ENCODE measurements at places on chromosomes 7 and 10.
A peak's percentile ranks its signal among the peaks of the same experiment; 100 is the strongest.

DNA sequence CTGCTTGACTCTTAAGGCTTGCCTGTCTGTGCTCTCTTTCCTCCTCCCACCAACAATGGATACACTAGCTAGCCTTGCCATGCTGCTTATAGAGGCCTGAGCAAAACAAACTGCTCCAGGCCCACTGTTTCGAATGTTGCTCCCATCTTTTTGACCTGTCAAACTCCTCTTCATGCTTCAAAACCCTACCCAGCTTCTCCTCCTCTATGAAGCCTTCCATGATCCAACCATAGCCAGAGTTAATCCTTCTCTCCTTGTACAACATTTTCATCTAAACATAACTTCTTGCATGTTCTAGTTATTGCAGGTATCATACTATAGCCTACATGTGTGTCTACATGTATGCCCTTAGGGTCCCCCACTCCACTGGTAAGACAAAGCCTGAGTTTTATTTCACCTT, 426.7 kb upstream of the MGMT start:
- DNase-seq = no peak

DNA sequence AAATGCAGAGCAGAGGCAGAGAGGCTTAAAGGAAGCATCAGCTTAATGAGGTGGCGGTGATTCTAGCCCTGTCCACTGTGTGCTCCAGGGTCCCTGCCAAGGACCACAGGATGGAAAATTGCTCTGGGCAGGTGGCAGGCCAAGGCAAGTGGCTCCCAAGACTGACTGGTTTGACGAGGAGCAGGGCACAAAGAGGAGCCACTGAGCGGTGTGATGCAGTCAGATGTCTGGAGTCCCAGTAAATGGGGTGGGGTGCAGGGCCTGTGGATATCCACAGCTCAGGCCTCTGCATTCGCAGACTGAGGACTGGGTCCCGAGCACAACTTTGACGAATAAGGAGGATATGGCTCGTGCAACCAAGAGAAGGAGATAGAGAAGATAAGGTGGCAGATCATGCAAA, 385.6 kb downstream of the PLXNA4 start:
- no peak for DNase-seq

- DNase-seq = no peak
Measured at GRCh38 chr10:51001587-51001986, 72.7 kb upstream of the PRKG1 start.

GRCh38 chr7:113015034-113015645, 71.5 kb downstream of the GPR85 start:
- DNase-seq = no peak

DNA sequence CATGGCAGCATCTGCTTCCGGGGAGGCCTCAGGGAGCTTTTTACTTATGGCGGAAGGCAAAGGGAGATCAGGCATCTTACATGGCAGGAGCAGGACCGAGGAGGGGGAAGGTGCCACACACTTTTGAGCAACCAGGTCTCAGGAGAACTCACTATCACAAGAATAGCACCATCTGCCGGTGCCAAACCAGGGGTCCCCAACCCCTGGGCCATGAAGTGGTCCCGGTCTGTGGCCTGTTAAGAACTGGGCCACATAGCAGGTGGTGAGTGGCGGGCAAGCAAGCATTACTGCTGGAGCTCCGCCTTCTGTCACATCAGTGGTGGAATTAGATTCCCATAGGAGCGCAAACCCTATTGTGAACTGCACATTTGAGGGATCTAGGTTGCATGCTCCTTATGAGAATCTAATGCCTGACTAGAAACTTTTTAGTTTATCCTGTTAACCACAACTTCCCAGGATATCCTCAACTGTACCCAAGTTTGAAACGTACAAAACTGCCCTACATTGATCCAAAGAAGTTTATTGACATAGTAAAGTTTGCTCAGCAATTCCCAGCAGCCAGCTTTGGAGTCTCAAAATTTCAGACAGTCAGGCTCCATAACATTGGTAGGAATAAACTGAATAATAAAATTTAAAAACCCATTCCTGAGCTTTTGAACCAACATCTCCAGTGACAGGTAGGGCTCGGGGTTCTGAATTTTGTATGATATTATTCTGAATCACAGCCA, 228.4 kb upstream of the TAC1 start:
- DNase-seq = no peak

DNA sequence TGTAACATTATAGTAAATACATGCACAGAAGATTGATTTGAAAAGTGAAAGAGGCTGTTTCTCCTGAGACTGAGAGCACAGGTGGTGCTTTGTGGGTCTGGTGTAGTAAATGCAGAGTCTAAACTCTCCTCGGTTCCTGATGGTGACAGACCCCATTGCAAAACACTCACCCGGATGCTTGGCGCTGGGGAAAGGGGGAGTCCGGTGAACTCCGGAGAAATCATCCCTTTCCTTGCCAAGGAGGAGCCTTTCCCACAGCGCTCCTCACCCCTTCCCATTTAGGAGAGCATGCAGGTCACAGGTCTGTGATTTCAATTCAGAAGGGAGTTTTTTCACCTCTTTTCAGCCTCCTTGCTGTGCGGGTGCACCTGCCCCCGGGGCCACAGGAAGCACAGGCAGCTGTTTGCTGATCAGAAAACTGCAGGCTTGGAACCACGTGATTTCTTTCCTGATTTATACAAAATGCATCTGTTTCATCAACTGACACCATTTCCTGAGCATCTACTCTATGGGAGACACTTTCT, 75.6 kb upstream of the LYZL2 start:
- DNase-seq = no peak

GRCh38 chr10:77531441-77532001, 106.1 kb downstream of the KCNMA1 start:
- DNase-seq = no peak

DNA sequence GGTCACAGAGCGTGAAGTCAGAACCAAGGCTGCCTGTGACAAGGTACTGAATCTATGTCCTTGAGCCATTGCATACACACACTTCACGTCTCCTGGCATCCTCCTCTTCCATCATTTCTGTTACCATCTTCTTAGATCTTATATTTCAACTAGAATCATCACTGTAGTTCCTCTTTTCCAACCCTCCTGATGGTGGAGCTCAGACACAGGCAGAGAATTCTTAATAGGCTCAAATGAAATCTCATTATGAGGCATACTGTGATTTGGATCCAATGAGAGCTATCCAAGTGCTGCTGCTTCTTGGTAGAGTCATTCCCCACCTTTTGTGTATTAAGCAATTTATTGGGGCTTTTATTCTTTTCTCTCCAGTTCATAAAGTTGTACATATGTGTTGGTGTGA, 113.2 kb downstream of the CALCR start:
- no peak for DNase-seq

DNA sequence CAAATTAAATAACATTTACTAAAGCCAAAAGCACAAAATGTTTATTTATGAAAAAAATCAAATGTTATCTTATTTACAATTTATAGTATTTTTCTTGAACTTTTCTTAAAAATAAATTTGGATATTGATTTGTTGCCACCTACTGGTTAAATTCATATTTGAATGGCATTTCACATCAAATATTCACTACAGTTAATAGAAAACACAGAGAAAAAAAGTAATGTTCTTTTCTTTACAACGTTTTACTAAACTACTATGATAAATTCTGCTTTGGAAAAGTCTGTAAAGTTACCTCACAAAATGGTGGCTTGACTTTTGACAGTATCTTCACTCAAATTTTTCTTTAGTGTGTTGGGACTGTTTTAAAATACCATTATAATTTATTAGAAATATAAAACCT, 52.7 kb downstream of the SRPK2 start:
- no peak for DNase-seq

- no peak for DNase-seq
Measured at GRCh38 chr7:85030893-85031292, 156.0 kb downstream of the SEMA3D start.

DNA sequence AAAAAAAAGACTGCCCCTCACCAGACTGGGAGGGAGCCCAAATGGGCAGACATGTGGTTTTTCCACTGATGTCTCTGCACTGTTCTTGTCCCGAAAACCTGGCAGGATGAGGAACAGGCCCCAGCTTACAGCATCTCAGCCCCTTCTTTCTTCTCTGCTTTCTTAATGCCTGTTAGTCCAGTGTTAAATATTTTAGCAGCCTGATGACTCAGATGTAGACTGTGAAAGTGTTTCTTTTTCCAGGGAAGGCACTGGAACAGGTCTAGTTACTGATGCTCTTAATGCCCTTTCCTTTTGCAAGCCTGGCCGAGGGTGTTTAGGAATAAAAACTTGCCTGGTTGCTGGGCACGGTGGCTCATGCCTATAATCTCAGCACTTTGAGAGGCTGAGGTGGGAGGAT, 107.7 kb downstream of the TACC2 start:
- no peak for DNase-seq

GRCh38 chr10:7408291-7409044, 2.4 kb downstream of the SFMBT2 start:
- peak; percentile 58 for DNase-seq

GRCh38 chr10:18140149-18140956, at the start of gene CACNB2:
Gene CACNB2 (plus strand): TSS chr10:18140424.
- DNase-seq = peak; percentile 59

- DNase-seq = no peak
Measured at GRCh38 chr7:28793381-28794085, 164.6 kb downstream of the TRIL start.

GRCh38 chr7:45938626-45939302, 17.7 kb upstream of the IGFBP3 start:
- DNase-seq = no peak

DNA sequence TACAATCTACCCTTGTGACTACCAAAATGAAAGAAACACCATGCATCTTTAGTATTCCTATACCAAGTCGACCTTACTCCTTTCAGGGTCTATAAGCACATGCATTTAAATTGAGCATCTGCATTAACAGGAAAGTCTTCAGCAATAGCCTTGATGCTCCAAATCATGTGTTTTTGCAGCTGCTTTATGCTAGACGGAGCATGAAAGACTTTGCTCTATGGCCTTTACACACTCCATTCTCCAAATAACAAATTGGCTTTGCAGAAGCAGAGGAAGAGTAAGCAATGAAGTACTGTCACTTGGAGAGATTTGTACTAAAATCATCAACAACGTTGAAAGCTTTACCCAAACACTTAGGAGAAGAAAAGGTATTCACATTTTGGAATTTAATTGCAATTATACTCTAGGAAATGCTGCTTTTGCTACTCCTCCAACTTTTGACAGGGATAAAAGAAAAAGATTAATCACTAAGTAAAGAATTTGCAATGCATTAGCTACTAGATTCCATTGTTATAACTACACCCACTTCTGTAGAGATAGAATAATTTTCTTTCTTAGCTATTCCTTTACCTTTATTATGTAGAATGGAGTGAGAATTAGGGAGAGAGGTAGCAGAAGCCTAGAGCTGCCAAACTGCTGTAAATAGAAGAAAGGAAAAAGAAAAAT, 131.8 kb downstream of the SEMA3E start:
- DNase-seq = no peak

DNA sequence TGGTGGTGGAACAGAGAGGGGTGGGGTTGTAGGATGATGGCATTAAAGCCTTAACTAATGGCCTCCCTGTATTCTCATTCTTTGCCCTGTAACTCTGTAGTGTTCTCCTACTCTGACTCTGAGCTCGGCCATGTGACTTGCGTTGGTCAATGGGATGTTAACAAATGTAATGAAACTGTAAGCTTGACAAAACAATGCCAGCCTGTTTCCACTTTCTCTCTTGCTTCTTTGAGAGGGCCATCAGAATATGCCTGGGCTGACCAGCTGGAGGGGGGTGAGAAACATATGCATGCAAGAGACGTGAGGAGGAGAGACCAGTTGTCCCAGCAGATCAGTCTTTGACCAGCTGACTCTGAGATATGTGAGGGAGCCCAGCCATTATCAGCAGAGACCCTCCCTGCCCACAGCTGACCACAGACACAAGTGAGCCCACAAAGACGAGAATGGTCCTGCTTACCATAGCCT, 100.6 kb downstream of the ICA1 start:
- DNase-seq = no peak

- DNase-seq = no peak
Measured at GRCh38 chr7:46525876-46526275, 604.8 kb upstream of the IGFBP3 start.

DNA sequence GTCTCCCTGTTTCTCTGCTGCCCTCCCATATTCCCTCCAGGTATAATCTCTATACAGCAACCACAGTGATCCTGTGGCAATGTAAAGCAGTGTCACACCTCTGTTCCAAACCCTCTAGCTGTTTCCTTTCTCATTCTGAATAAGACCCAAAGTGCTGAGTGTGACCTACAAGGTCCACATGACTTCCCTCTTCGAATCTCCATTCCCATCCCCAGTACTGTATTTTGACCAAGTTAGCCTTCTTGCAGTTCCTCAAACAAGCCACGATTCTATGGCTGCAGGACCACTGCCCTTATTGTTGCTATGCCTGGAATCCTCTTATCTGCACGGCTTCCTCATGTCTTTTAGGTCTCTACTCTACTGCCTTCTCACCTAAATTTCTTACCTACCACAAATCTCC, 291.9 kb downstream of the DOCK4 start:
- DNase-seq = no peak

GRCh38 chr10:34423673-34424625, 391.1 kb downstream of the PARD3 start:
- no peak for DNase-seq

DNA sequence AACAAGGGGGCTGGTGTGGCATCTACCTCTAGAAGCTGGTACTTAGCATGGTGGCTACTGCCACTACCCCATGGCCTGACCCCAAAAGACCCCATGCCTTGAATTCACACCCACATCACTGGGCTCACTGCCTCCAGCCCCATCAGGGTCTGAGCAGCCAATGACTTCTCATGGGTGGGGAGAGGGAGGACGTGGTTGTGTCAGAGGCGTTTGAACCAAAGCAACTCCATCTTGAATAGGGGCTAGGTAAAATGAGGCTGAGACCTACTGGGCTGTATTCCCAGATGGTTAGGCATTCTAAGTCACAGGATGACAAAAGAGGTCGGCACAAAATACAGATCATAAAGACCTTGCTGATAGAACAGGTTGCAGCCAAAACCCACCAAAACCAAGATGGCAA, 15.2 kb downstream of the KCP start:
- DNase-seq = no peak

GRCh38 chr10:79084972-79085597, 16.3 kb downstream of the ZMIZ1 start:
- DNase-seq = no peak

- no peak for DNase-seq
Measured at GRCh38 chr10:12062754-12063482, 5.8 kb upstream of the DHTKD1 start.

GRCh38 chr10:102778781-102779180, 35.0 kb downstream of the WBP1L start:
- no peak for DNase-seq

DNA sequence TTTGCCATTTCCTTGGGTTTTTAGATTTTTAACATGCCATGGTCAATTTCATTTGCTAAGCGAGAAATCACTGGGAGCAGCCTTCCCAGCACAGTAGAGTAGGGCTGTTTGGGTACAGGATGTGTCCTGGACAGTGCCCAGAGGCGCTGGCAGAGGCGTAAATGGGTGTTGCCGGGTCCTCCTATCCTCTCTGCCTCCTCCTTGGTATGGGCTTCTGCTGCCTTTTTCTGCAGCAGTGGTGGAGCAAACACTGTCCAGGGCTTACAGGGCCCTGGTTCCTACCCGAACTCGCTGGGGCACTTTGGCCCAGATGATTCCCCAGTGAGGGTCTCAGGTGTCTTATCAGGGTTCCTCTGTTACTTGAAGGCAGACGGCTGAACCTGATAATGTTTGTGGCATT, 298.3 kb downstream of the RPS24 start:
- no peak for DNase-seq

GRCh38 chr10:26217396-26218086, 967 bp downstream of the GAD2 start:
- DNase-seq = no peak

- DNase-seq = no peak
Measured at GRCh38 chr10:58555170-58555929, 42.7 kb downstream of the BICC1 start.

- no peak for DNase-seq
Measured at GRCh38 chr7:883055-884021, 7.0 kb downstream of the GET4 start.

All from progenitor cell of endocrine pancreas (in vitro differentiated cells).